ENCODE measurements at places on chromosomes 5 and 9.
A peak's percentile ranks its signal among the peaks of the same experiment; 100 is the strongest.

DNA sequence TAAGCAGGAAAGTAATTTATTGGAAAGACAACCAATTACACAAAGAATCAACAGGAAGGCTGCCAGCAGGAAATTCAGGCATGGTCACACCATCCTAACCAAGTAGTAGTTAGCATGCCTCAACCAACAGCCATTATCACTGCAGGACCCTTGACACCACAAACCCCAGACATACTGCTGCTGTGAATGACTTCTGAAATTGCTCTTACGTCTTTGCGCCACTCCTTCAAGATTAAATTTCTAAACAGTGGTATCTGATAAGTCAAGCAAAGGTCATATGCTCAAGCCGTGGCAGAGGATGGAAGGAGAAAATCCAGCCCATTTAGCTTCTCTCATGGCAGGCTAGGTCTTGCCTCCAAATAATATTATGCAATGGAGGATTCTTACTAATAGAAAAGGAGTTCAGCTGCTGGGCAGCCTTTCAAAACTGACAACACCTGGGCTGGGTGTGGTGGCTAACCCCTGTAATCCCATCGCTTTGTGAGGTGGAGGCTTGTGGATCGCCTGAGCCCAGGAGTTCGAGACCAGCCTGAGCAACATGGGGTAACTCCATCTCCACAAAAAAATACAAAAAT is 5.0 kb upstream of the PTGER4 start:
- DNase-seq, result no peak

DNA sequence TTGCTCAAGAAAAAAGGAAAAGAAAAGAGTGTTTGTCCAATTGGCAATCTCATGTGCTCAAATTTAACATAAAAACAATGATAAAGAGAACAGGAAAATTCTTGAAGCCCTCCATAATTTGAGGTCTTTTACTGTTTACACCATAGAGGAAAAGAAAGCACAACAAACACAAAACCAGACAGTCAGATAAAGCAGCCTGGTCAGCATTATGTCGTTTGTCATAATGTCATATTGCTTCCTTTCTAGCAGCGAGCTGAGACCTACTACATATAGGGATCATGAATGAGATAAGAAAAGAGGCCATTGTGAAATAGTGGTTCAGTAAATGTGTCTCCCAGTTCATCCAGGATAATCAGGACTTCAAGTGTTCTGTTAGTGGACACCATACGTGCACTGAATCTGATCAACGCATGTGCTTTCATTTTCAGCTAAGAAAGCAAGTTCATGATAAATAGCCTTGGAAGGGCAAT is 64.7 kb upstream of the SELENOP start:
- no peak for DNase-seq

DNA sequence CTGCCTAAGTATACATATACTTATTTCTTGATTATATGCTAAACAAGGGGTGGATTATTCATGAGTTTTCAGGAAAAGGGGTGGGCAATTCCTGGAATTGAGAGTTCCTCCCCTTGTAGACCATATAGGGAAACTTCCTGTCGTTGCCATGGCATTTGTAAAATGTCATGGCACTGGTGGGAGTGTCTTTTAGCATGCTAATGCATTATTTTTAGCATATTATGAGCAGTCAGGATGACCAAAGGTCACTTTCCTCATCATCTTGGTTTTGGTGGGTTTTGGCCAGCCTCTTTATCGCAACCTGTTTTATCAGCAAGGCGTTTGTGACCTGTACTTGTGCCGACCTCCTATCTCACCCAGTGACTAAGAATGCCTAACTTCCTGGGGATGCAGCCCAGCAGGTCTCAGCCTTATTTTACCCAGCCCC is 80.9 kb downstream of the ALDH7A1 start:
- DNase-seq, result no peak

DNA sequence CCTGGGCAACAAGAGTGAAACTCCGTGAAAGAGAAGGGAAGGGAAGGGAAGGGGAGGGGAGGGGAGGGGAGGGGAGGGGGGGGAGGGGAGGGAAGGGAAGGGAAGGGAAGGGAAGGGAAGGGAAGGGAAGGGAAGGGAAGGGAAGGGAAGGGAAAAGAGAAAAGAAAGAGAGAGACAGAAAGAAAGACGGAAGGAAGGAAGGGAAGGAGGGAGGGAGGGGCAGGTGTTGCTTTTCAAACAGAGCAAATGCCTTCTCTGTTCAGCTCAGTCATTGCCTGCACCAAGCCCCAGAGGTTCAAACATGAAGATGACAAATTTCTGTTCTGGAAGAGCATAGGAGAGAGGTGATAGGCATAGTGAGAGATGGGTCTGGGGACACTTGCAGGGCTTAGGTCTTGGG is 330.0 kb downstream of the DRD1 start:
- DNase-seq, result no peak

- DNase-seq, result no peak
These were observed 41.9 kb downstream of the NIM1K start for GRCh38 chr5:43233946-43234345.

- DNase-seq, result no peak
These were observed 350.1 kb downstream of the TMEM232 start for GRCh38 chr5:110376281-110376951.

- DNase-seq, result no peak
These were observed 1683.2 kb downstream of the MAT2B start for GRCh38 chr5:165188556-165189175.

GRCh38 chr9:101727612-101728524 is 10.6 kb downstream of the GRIN3A start:
- DNase-seq, result peak; percentile 61

GRCh38 chr5:167573370-167574127 is 717.9 kb upstream of the WWC1 start:
- peak; percentile 84 for DNase-seq

- peak; percentile 34 for DNase-seq
These were observed 5.3 kb downstream of the ELAVL2 start for GRCh38 chr9:23820451-23821374.

GRCh38 chr5:107604990-107605389 is 65.7 kb downstream of the EFNA5 start:
- DNase-seq, result no peak

- no peak for DNase-seq
These were observed 105.9 kb downstream of the DPYSL3 start for GRCh38 chr5:147403651-147404640.

GRCh38 chr5:150057052-150057451 is 29.3 kb downstream of the CSF1R start:
- no peak for DNase-seq

- no peak for DNase-seq
These were observed 116.5 kb upstream of the ATP10B start for GRCh38 chr5:160968480-160968879.

DNA sequence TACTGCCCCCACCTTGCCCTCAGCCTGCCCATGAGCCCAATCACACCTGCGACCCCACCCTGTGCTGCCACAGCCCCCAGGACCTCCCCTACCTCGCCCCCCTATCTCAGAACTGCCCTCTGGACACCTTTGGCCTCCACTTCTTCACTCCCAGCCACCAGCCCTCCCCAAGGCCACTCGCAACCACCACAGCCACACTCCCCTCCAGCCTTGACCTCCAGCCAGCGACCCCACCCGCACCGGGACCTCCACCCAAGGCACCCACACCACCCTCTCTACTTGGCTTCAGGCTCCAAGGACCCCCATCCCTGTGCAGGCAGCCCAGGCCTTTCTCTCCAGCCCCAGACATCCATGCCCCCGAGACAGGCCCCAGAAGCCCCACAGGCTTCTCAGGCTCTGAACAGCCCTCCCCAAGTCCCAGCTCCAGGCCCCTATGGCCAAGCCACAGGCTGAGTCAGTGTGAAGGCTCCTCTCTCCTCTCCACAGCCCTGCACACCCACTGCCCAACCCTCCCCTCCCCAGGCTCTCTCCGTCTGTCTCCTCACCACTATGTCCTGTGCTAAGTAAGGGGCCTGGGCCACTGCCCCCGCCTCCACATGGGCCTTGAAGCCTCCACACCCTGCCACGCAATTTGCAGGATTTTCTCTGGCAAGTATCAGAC is 2.0 kb downstream of the AK1 start:
- no peak for DNase-seq

DNA sequence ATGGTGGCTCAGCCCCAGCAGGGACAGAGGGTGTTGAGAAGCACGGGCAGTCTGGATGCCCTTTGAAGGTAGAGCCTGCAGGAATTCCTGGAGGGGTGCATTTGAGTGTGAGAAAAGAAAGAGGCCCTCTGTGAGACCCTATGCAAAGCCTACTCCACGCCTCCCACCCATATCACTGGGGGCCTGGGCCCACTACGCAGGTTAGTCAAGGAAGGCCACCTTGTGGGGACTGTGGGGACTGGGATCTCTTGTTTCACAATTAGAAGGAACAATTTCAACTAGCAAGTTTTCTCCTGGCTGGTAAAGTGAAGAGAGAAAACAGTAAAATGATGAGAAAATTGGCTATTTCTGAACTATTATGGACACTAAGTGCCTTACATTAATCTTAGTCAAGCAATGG is 486.2 kb upstream of the DAP start:
- no peak for DNase-seq

- no peak for DNase-seq
These were observed 1.9 kb upstream of the PURA start for GRCh38 chr5:140111859-140112551.

DNA sequence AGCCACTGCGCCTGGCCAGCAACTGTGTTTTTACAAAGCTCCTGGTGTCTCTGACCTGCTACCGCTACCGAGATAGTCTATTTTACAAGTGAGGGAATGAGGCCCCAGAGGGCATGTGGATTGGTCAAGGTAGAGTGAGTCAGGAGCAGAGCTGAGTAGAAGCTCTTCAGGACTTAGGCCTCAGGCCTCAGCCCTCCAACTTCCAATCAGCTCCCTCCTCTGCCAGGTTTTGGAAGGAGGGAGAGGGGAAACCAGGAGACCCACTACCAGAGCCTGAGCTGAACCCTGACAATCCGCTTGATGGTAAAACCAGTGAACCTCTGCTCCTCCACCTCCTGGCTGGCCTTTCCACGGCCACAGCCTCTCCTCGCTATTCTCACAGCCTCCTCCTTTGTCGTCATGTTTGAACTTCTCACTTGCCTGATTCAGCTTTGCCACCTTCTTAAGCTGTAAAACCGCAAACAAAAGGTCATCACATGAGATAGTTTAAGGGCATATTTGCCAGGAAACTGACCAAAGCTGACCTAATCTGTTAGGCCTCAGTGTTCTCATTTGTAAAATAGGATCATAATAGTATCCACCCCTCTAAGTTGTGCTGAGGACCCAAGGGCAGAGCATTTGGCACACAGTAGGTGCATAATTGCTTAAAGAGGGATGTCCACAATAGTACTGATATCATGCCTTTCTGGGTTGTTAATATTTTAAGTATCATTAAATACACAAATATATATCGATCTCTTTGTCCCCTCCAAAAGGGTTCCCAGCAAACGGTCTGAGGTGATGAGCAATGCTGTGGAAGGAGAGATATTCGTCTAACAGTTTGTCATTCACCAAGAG is 1.7 kb downstream of the TRAF1 start:
- no peak for DNase-seq

DNA sequence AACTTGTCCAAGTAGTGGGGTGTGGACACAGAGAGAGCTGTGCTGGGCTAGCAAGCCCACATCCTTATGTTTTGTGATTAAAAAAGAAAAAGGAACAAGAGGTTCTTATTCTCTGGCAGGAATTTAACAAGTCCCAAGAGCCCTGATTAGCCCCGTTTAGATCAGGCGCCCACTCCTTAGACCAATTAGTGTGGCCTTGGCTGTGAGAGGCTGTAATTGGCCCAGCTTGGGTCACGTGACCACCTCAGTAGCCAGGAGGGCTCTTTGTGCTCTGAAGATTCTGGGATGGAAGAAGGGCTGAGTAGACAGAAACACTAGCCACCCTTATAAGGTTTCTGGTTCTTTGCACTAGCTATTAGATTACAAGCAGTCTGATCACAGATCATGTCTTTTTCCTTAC is 31.1 kb downstream of the GCNT4 start:
- peak; percentile 21 for DNase-seq

- peak; percentile 36 for DNase-seq
These were observed 1716.4 kb downstream of the EFNA5 start for GRCh38 chr5:105954341-105954740.

GRCh38 chr5:127001621-127002296 is 28.6 kb downstream of the MARCHF3 start:
- DNase-seq, result no peak

DNA sequence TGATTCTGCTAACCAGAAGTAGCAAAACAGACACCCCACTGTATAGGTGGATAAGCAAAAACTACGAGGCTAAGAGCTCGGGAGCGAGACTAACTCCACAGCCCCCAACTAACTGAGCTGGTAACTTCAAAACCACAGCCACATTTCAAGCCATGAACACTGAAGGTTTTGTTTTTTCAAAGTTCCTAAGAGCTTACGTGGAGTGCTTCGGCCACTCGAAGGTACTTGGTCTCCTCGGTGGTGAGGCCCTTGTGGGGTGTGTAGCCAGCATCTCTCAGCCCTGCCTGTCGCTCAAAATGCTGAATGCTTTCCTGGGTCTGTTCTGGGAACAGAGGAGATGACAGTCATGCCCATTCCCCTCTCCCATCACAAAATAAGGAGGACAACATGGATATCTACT is 11.1 kb downstream of the KIAA1191 start:
- DNase-seq, result no peak

GRCh38 chr9:129175825-129176633 is 2.0 kb downstream of the IER5L start:
- DNase-seq, result peak; percentile 83

- peak; percentile 35 for DNase-seq
These were observed 110.9 kb downstream of the ESM1 start for GRCh38 chr5:54874337-54875021.

All from NCI-H2171 treated with DMSO at 0.1 percent for 48 hours (cell line).